ENCODE measurements at places on chromosomes 5 and 9.

GRCh38 chr9:134812343-134812673 is 68.3 kb upstream of the FCN2 start:
- no peak for DNase-seq

DNA sequence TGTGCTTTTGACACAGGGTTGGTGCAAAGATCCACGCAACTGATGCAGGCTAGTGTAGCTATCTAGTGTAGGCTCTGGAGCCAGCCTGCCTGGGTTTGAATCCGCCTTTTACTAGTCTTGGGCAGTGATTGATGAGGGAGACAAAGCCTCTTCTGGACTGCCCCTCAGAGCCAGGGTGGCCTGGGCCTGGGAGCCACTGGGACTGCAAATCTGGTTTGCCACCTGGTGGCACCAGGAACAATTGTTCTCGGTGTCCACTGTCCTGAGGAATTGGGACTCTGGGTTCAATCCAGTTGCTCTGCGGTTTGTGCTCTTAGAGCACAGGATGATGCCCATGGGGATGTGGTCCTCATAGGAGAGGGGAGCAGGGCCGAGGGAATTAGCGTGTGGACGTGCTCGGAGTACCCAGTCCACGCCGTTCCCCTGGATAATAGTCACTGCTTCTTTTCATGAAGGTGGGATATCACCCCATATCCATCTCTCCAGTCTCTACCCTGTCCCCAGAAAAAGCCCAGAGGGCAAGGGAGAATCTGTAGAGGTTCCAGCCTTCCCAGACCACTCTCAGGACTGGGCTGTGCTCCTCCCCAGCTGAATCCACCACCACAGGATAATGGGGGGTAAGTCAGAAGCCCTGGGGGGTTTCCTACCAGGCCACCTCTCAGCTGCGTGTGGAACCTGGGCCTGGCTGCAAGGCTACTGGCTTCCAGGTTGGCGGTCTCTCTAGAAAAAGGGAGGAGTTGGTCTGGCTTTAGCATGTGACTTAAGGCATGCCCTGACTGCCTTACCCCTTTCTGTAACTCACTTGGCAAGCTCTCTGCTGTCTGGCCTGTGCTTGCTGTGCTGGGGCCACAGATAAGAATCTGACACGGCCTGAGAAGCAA is 1.9 kb downstream of the B4GALT7 start:
- DNase-seq, result peak; percentile 45

DNA sequence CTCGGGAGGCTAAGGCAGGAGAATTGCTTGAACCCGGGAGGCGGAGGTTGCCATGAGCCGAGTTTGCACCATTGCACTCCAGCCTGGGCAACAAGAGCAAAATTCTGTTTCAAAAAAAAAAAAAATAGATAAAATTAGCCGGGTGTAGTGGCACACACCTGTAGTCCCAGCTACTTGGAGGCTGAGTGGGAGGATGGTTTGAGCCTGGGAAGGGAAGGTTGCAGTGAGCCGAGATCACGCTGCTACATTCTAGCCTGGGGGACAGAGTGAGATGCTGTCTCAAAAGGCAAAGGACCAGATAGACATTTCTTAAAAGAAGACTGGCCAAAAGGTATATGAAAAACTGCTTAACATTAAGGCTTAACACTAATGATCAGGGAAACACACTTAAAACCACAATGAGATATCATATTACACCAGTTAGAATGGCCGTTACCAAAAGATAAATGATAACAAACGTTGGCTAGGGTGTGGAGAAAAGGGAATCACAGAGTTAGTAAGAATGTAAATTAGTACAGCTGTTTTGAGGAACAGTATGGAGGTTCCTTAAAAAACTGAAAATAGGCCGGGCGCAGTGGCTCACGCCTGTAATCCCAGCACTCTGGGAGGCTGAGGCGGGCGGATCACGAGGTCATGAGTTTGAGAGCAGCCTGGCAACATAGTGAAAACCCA is 10.1 kb upstream of the MARVELD2 start:
- DNase-seq, result no peak

DNA sequence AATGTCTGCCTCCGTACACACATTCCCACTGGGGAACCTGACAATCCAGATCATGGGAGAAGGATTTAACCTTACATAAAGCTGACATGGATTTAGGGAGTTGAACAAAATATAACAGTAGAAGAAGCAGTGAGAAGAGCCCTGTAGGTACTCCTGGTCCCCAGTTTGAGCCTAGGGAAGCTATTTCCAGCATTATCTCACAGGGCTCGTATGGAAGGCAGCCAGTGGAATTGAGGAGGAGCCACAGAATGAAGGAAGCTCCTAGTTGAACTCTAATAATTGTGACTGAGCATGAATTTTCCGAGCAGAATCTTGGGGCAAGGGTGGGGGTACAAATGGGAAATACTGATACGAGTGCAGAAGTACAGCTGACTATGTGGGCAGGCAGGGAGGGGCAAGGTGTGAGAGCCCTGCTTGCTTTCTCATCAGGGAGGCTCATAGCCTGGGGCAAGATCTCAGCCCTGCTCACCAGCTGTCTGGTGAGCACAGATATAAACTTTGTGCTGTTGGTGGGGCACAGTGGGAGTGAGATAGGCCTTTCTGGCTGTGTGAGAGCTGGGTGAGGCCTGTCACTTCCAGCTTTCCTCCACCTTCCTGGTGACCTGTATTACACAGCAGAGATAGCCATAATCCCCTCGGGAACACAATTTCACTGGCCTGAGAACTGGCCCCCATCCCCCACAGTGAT is 290.7 kb upstream of the IL12B start:
- DNase-seq, result no peak

GRCh38 chr5:159873680-159874079 is 42.6 kb upstream of the ADRA1B start:
- DNase-seq, result no peak

GRCh38 chr9:100879884-100880283 is 148.6 kb upstream of the PLPPR1 start:
- DNase-seq, result no peak

GRCh38 chr5:109877670-109878045 is 187.9 kb downstream of the MAN2A1 start:
- DNase-seq, result no peak

DNA sequence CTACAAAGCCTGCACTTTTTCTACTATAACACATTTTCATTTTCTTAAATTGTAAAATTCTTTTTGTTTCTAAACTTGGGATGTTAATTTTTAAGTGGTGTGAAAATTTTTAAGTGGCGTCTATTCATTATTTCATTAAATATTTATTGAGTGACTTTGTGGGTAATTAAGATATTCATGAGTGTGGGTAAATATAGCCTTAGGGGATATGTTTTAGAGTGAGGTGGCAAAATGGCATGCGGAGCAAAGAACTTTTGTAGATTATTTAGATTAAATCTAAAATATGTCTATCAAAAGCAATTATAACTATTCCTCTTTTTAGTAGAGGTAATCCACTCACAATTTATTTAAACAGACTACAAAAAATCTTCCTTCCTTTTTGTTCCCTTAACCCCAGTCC is 188.4 kb downstream of the PCSK1 start:
- DNase-seq, result no peak

- DNase-seq, result no peak
Observed at GRCh38 chr9:21611891-21612290, 129.8 kb upstream of the IFNE start.

DNA sequence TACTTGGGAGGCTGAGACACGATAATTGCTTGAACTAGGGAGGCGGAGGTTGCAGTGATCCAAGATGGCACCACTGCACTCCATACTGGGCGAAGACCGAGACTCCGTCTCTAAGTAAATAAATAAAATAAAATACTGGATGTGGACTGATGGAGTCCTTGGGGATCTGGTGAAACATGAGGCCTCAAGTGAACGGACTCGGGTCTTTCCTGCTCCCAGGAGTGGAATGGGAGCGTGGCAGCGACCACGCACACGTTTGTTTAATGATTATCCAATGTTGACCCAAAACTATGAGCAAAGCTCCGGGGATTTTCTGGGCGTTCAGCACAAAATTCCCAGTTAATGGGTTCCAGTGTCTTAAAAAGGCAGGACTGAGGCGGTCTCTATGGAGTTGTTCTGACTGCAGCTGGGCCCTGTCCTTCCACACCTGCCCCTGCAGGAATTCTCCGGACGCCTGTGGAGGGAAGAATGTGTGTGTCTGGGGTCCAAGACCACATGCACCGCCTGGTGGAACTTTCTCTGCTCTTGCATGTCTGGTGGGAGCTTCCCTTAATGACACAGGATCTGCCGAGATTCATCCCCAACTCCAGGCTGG is 26.6 kb downstream of the NEK6 start:
- no peak for DNase-seq

GRCh38 chr5:162096448-162096847 is 28.9 kb downstream of the GABRG2 start:
- peak; percentile 29 for DNase-seq

DNA sequence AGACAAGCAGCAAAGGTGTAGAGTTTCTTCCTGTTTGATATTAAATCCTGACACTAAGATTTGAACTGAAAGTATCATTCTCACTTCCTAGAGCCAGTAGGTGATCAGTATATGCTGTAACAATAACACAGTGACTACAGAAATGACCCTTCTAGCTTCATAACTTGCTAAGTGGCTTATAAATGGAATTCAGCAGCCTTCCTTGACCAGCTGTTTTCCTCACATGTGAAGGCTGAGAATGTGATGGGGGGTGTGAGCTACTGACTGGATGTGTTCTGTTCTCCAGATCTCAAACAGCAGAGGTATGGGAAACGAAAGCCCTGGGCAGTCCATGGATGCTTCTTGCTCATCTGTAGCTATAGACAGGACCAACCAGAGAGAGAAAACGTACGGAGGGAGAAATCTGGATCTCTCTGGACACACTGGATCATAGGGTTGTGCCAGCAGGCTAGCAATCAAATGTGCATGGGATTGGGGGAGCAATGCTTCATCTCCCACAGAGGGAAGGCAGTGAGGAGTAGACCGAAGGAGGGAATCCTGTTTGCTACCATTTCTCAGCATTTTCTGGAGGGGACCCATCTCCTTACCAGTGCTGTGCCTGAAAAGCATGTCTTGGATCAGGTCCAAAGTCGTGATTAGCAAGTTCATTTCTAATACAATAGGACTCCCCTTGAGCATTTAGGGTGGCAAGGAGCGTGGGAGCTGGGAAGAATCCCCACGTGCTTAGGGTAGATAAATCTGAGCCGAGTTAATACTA is 39.4 kb downstream of the TNFAIP8 start:
- DNase-seq, result no peak

GRCh38 chr5:150146862-150147601 is 8.6 kb downstream of the PDGFRB start:
- DNase-seq, result no peak

DNA sequence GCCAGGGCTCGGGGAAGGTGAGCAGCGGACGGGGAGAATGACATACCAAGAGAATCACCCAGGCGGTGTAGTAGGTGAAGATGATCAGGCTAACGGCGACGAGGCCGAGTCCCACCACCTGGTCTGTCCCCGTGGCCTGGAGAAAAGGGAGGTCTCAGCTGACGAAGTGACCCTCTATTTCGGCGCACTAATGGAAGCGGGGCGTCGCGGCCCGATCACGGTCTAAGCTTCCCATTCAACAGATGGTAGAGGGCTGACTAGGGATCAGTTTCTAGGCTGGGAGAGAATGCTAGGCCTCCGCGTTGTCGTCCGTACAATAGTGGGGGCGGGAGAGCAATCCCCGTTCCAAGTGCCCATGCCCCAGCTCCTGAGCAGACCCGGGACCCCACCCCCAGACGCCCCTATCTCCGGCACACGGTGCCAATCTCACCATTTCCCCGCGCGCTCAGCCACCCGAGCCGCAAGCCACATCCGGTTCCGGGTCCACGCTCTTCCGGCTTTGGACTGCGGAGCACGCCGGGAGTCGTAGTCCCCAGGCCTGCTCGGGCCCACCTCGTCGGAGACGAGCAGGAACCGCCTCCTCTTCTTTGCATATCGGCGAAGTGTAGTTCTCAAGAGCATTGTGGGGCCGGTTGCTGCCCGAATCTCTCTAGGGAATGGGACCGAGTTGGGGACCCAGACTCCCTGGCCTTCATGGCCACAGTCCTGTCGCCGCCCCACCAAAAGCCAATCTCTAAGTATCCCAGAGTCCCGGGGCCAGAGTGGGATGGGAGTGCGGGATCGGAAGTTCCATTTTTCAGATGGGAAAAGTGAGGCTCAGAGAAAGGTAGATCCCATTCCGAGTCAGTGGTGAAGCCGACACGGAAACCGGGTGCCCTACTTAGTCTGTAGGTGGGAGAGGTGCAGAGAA is at the start of gene DPM2:
TSS of gene DPM2 (minus strand) at position 467 of the 910 bp plus-strand sequence. CDS start at position 433, 34 bp downstream.
- peak; percentile 92 for DNase-seq

- no peak for DNase-seq
Observed at GRCh38 chr9:17622141-17622540, 43.3 kb downstream of the SH3GL2 start.

- no peak for DNase-seq
Observed at GRCh38 chr9:92077888-92078287, 37.3 kb downstream of the SPTLC1 start.

DNA sequence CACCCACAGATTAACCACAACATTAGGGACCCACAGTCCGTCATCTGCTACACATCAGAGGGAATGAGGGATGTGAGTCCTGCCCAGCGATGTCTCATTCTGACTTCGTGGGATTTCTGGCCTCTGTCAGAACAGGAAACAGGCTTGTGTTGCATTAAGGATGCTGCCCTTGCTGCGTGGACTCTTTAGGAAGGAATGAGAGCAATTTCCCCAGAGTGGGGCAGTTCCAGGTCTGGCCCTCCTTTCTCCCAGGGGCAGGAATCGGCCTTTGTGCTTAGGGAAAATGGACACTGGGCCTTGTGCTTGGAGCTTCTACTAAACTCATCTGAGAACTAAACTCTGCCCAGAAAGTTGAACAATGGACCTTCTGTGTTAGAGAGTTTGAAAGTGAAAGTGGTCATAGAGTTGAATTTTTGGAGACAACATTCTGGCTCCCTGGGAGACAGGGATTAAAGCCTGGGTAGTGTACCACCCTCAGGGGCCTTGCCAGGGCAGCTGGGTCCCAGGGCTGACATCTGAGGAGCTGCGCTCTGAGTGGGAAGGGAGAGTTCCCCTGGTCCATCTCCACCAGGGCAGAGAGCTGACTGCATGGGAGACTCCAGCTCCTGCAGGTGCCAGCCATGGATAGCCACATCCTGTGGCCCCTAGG is 37.8 kb upstream of the S1PR3 start:
- DNase-seq, result no peak

DNA sequence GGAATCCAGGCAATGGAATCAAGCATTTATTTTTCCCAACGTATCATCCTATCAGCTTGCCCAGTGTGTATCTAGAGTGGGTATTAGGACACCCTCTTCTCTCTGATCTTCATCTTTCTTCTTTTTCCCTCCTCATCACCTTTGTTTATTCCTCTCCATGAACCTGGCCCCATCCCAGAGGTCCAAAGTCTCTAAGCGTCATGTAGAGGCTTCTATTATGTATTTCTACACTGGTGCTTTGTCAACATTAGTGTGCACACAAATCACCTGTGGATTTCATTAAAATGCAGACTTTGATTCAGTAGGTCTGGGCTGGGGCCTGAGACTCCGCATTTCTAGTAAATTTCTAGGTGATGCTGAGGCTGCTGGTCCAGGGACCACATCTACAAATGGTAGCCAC is 19.8 kb upstream of the PIP5K1B start:
- DNase-seq, result no peak
